ENCODE measurements at places on chromosomes 5 and 9. TPM values are rescaled to one million over a fixed set of nuclear protein-coding genes. Genes with fewer than 3 reads are reported as not detected.

DNA sequence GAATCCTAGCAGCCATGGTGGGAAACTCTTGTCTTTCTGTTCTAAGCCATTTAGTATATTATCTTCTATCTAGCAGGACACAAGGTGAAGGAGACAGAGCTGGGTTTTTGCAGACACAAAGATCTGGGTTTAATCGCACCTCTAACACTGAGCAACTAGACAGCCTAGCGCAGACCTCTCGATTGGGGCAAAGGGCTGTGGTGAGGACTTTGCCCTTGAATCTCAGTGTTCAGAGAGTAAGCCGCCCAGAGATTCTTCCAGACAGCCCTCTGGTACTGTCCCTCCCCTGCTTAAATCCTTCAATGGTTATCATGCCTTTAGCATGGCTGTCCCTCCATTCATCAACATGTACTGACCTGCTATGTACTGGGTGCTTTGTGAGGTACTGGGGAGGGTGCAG is 128.1 kb downstream of the CRB2 start:
- no peak for DNase-seq

DNA sequence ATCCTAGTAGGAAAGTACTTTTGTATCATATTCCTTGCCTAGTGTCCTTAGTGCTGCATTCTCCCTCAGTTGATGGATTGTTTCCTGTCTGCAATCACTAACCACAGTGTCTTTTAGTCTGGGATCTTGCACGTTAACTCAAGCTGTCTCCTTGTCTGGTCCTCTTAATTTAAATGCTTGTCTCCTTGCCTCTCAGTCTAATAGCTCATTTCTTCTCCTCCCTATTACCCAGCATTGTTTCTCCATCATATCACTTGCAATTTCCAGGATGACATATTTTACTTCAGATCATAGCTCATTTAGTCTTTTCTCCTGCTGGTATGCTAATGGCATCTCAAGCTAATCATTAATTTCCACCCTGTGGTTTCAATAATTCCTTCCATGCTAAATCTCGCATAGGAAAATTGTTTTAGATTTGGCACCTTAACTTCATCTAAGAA is 2052.0 kb upstream of the C9orf72 start:
- DNase-seq, result peak; percentile 20

HOMER1 gene
- 24.4 TPM for polyA plus RNA-seq

GRCh38 chr5:52603778-52604554 is 183.8 kb upstream of the ITGA1 start:
- no peak for DNase-seq

DMRTA1 gene
- 1.8 TPM for polyA plus RNA-seq

GRCh38 chr9:85900504-85901201 is 40.3 kb upstream of the NAA35 start:
- no peak for DNase-seq

All from renal cortex interstitium (tissue), 15 donors.